Stimulated activated CD4-positive, alpha-beta T cell treated with anti-CD3 and anti-CD28 coated beads, Interleukin-4, amount 100 ng/mL, for 1 hour (primary cell): ENCODE measurements at places on chromosomes 13 and 19.

DNA sequence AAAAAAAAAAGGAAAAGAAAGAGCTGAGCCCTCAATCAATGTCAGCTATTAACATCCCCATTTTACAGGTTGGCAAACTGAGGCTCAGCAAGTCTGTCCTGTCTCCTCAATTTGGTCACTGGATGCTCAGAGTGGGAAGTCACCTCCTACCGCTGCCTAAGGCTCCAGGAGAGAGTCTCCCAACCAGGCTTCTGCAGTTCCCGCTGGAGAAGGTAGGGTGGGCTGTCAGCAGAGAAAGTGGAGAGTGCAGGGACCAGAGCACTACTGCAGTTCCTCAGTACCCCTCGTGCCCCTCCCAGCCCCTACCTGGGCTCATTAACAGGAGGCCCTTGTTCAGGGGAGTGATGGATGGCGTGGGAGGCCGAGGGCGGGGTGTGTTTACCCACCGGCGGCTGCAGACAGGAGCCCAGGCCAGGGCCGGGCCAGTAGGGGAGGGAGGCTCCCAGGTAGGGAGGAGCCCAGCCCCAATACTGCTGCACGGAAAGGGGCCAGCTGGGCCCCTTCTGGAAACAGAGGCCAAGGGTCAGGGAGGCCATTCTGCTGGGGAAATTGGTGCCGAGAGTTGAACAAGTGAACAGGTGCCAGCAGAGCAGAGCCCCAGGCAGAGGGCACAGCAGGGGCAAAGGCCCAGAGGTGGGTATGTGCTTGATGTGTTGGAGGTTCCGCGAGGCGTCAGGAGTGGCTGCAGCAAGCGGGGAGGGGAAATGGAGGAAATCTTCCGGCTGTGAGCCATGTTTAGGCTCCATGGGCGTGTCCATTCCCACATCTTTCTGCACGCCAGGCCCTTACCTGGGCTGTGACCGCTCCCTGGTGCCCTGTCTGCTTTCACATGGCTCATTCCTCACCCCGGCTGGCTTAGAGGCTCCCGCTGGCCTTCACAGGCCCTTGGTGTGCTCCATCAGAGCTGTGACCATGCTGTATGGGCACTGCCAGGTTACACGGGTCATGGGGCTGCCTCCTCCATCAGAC, 7.6 kb upstream of the COMP start:
- DNase-seq: no peak

DNA sequence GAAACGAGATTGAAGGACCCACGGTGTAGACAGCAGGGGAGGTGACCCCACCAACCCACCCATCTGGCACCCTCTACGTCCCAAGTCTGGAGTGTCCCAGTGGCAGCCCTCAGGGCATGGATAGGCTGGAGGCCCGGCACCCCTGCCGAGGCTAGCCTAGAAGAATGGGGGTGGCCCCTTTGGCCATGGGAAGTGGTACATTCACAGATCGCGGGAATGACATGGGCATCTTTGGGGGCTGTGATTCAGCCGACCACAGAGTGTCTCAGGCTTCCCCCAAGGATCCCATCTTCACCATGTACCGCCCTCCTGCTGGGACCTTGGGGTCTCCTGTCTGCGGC, 11.3 kb upstream of the MKNK2 start:
- no peak for DNase-seq

DNA sequence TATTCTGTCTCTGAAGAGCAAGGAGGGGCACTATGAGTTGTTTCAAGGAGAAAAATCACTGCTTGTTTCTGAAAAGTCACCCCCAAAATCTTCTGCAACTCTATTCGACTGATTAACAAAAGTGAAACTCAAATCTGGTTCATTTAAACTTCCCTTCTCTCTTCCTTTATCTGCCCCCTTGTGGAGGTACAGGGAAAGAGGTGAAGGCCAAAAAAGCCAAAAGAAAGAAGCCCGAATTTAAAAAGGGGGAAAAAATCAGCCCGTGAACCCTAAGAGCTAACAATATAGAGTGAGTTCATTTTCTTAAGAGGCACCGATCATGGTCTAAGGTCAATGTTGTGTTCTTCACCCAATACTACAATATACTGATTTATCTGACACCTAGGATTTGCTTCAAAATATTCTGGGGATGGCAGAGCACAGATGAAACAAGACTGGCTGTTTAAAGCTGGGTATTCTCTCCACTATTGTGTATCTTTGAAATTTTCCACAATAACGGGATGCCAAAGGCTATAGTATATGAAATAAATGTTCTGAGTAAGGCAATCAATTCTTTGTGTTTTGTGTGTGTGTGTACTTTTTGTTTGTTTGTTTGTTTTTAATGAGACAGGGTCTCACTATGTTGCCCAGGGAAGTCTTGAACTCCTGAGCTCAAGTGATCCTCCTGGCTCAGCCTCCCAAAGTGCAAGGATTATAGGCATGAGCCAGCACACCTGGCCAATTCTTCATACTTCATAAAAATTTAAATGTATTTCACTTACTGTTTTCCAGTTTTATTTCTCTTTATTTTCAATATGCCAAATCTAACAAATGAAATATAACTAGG, 55.0 kb upstream of the EEF1AKMT1 start:
- no peak for DNase-seq

- no peak for DNase-seq
Measured at GRCh38 chr19:1855828-1856255, 7.5 kb downstream of the KLF16 start.

GRCh38 chr19:6736169-6736916, 1.0 kb downstream of the GPR108 start:
- peak; percentile 63 for DNase-seq

GRCh38 chr19:5494773-5495172, 39.6 kb downstream of the ZNRF4 start:
- DNase-seq: no peak

GRCh38 chr19:47032171-47032811, 12.7 kb downstream of the NPAS1 start:
- peak; percentile 70 for DNase-seq

DNA sequence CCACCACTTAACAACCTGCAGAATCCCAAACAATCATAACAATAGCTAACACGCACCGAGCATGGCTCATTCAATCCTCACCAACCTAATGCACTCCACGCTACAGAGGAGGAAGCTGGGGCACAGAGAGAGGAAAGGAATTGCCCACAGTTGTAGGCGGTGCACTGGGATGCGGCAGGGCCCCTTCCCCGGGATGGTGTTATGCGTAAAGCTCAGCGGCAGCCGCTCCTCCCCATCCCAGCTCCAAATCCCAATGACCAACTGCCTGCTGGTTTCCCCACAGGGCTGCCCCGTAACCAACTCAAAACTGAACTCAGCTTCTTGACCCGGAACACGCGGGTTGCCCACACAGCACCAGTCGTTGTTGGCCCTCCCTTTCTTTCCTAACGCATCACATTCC, 42.2 kb downstream of the SERP2 start:
- no peak for DNase-seq

DNA sequence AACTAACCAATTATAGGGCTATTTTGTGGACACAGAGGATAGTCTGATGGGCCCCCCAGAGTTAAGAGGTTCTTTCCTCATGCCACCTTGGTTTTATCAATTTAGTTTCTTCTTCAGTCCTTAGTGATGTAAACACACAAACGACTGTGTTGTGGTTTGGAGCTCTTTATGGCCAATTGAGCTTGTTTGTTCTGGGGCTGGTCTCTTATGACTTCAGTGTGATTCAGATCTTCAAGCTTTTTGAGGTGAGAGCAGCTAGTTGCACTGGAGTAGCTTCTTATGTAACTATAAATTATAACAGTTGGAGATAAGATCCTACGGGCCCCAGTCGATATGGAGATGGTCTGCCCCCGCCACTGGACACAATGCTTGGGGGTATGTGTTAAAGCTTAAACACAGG, 22.0 kb upstream of the GJB6 start:
- DNase-seq: no peak

GRCh38 chr19:12596927-12597548, 13.6 kb downstream of the ZNF490 start:
- DNase-seq: no peak

- DNase-seq: no peak
Measured at GRCh38 chr13:65293530-65294198, 1936.5 kb downstream of the PCDH9 start.

GRCh38 chr19:18113827-18114226, 16.2 kb downstream of the MAST3 start:
- DNase-seq: no peak

GRCh38 chr19:47653856-47654255, 44.9 kb downstream of the BICRA start:
- DNase-seq: no peak

- DNase-seq: no peak
Measured at GRCh38 chr13:100854006-100854405, 179.4 kb upstream of the TMTC4 start.

- no peak for DNase-seq
Measured at GRCh38 chr19:2556221-2557092, 80.5 kb downstream of the GADD45B start.

- no peak for DNase-seq
Measured at GRCh38 chr13:72295153-72295552, 428.1 kb upstream of the DACH1 start.

- DNase-seq: no peak
Measured at GRCh38 chr13:100532836-100533435, 55.7 kb downstream of the GGACT start.
